ENCODE measurements at places on chromosomes 11 and 22.

- no peak for DNase-seq
Observed at GRCh38 chr11:117300773-117301172, 9.6 kb downstream of the BACE1-AS start.

GRCh38 chr11:123704341-123704740 is 37.1 kb downstream of the ZNF202 start:
- no peak for DNase-seq

DNA sequence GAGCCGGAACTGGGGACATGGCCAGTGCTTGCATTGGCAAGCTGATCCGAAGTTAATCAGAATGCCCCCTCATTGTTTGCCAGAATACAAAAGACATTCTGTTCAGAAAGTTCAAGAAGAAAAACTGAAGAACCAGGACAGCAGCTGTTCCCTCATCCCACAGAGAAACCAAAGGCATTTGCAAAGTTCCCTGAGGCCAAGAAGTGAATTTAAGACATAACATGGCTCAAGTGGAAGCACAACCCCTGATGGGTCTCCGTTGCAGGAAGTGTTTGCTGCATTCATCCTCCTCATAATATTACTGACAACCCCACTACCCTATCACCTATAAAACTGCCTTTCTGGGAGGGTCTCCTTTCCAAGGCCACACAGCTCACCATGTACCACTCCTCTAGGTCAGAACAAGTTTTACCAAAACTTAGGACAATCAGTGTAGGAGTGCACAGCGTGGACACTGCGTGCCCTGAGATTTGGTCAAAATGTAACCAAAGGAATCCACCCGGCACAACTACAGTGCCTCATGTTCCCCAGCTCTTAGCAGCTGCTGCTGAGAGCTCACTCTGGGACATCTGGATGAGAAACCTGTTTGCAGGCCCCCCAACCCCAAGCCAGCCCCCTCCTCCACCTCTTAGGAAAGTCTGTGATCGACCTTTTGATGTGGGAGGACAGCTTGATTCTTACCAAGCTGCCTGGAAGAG is 101.6 kb upstream of the AKIP1 start:
- no peak for DNase-seq

DNA sequence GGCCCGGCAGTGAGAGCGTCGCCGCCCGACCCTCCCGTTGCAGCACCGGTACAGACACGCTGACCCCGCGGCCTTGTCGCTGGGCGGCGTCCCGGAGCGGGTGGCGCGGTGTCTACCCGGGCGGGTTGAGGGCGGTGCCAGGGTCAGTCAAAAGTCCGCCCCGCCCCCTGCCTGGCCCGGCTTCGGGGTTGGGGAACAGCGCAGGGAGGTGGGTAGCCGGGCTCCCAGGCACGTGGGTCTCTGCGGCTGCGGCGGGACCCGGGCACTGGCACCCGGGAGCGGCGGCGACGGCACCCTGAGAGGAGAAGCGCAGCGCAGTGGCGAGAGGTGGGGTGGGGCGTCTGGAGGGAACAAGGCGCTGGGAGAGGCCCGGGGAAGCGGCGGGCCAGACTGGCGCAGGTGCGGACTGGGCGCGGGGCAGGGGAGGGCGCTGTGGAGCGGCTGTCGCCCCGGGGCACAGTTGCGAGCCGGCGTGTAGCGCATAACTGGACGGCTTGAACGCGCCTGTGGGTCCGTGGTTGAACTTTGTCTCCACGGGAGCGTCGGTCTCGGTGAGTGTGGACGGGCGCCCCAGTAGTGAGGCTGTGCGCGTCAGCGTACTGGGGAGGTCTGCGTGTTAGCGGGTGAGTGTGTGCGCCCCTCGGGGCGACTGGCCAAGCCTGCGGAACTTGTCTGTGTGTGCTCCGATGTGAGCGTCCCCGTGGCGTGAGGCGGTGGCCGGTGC is at the start of gene P2RY2:
Gene P2RY2, plus strand, starts transcription at position 176 of the 724 bp plus-strand sequence. CDS start 15,879 bp downstream, outside the sequence.
- DNase-seq, result no peak

All from stimulated activated CD4-positive, alpha-beta T cell treated with anti-CD3 and anti-CD28 coated beads, TNF-alpha, amount 100 ng/mL, for 4 hours (primary cell).